ENCODE measurements at places on chromosomes 11 and 22. TPM values are rescaled to one million over a fixed set of nuclear protein-coding genes. Genes with fewer than 3 reads are reported as not detected.

The BDNF gene
- total RNA-seq = not detected

DNA sequence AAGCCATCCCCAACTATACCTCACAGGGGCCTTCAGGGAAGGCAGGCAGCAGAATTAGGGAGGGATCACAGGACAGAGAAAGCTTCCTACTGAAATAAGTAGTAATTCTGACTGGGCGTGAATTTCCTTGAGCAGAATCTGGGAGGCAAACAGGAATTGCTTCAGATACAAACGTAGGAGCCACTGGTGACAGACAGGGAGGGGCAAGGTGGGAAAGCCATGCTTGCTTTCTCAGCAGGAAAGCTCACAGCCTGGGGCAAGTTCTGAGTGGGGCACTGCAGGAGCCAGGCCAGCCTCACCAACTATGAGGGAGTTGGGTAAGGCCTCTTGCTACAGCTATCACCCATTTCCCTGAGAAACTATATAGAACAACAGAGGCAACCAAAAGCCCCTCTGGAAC, 43.6 kb downstream of the ARHGAP32 start:
- H3K36me3 ChIP-seq = peaks cover 9% of the 10 kb centered on the region
- no peaks in the 10 kb centered on the region for H3K27me3 ChIP-seq
- H3K4me3 ChIP-seq = no peak overlapping the region
- H3K4me1 ChIP-seq = no peaks in the 10 kb centered on the region
- DNase-seq = no peak

The PLAAT3 gene
- total RNA-seq = 6.5 TPM

GRCh38 chr11:313787-314553, at the start of gene IFITM1:
Gene IFITM1, plus strand, starts transcription at chr11:314040. Its CDS starts 131 bp downstream, at chr11:314171.
- H3K27me3 ChIP-seq = no peaks in the 10 kb centered on the region
- peak; percentile 79 for DNase-seq
- H3K36me3 ChIP-seq = peaks cover 42% of the 10 kb centered on the region
- H3K27ac ChIP-seq = peak within 1 kb of the TSS; percentile 91
- H3K4me1 ChIP-seq = peaks cover 34% of the 10 kb centered on the region

The DERL3 gene
- 5.4 TPM for total RNA-seq

The USP2 gene
- total RNA-seq = 0.96 TPM

DNA sequence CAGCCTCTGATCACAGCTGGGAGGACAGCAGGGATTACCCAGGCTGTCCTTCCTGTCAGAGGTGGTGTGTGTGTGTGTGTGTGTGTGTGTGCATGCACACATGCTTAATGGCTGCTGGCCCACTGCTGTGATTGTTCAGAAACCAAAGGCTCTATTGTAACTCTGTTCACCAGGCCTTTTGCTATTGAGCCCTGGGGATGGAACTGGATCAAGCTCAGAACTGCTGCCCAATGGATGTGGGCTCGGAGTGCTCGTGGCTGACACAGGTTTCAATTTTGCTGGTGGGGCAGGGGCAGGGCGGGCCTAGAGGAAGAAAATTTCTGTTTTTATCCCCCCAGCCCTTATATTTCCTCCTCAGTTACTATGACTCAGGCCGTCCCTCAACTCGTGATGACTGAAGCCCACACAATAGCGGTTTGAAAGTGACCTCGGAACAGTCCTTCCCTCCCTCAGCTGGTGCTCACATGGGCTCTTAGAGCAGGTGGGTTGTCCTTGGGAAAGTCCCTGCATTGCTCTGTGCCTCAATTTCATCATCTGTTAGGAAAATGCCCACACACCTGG, 359.3 kb downstream of the TENM4 start:
- H3K27ac ChIP-seq = no peak overlapping the region
- DNase-seq = no peak
- H3K4me3 ChIP-seq = no peak overlapping the region
- H3K4me1 ChIP-seq = no peaks in the 10 kb centered on the region
- H3K27me3 ChIP-seq = peaks cover 1% of the 10 kb centered on the region

DNA sequence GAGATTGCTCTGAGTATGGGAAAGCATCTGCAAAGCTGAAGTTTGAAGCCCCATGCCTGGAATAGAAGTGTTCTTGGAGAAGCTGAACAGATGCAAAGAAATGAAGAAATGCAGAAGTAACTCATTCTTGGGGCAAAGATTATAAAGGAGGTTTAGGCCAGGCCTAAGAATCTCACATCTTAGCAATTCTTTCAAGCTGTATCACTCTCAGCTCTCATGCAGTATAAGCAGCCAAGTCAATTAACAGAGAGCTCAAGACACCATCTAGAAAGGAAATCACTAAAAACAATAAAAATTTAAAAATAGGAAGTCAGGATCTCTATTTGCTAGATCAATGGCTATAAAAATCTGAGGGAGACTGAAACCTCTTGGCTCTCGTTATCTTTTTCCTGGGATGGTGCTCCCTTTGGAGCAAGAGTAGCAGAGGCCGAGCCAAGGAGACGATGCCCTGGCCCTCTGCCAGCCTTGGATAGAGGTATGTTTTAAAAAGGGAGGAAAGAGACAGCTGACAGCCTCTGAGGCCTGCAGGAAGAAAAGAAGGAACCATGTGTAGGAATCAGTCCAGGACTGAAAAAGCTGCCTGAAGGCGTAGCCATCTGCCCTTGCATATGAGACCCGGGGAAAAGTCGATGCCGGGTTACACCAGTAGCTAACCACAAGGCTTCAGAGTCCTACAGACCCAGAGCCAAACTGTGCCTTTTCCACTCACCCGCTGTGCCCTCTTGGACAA, 229.8 kb downstream of the BLID start:
- DNase-seq = no peak
- no peak overlapping the region for H3K4me3 ChIP-seq
- no peaks in the 10 kb centered on the region for H3K4me1 ChIP-seq
- peaks cover 2% of the 10 kb centered on the region for H3K27me3 ChIP-seq
- H3K27ac ChIP-seq = no peak overlapping the region
- H3K36me3 ChIP-seq = no peaks in the 10 kb centered on the region

- peak overlapping the region; percentile 85 for H3K4me3 ChIP-seq
- H3K4me1 ChIP-seq = peaks cover 20% of the 10 kb centered on the region
- DNase-seq = no peak
- peaks cover 18% of the 10 kb centered on the region for H3K27me3 ChIP-seq
Measured at GRCh38 chr11:130068546-130068985, 1.1 kb upstream of the APLP2 start.

DNA sequence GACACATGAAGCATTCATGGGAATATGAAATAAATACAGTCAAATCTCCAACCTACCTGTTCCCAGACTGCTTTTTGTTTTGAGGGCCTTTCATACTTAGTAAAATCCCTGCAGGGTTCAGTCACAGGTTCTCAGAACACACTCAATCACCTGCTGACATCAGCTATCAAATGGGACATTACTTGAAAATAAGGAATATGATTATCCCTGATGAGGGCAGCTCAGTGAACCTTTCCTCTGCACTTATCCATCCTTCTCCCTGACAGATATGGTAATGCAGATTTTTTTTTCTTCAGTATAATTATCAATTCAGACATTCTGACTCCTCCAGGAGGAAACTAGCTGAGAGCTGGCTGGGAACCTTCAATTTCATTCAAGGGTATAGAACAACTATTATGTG, 1127.4 kb upstream of the CCDC90B start:
- no peak overlapping the region for H3K27ac ChIP-seq
- no peak overlapping the region for H3K4me3 ChIP-seq
- DNase-seq = no peak

- no peak for DNase-seq
- no peak overlapping the region for H3K4me3 ChIP-seq
- H3K4me1 ChIP-seq = no peaks in the 10 kb centered on the region
- H3K27ac ChIP-seq = no peak overlapping the region
Measured at GRCh38 chr11:84981301-84981700, 645.8 kb downstream of the DLG2 start.

GRCh38 chr22:39833093-39833492, 60.5 kb downstream of the ENTHD1 start:
- no peak overlapping the region for H3K27ac ChIP-seq
- DNase-seq = no peak
- no peaks in the 10 kb centered on the region for H3K36me3 ChIP-seq
- no peak overlapping the region for H3K4me3 ChIP-seq
- H3K4me1 ChIP-seq = peaks cover 8% of the 10 kb centered on the region

GRCh38 chr22:47151490-47151889, 389.0 kb downstream of the TBC1D22A start:
- no peak overlapping the region for H3K4me3 ChIP-seq
- H3K4me1 ChIP-seq = peaks cover 4% of the 10 kb centered on the region
- no peaks in the 10 kb centered on the region for H3K36me3 ChIP-seq
- no peak for DNase-seq

The PKDREJ gene
- not detected for total RNA-seq

DNA sequence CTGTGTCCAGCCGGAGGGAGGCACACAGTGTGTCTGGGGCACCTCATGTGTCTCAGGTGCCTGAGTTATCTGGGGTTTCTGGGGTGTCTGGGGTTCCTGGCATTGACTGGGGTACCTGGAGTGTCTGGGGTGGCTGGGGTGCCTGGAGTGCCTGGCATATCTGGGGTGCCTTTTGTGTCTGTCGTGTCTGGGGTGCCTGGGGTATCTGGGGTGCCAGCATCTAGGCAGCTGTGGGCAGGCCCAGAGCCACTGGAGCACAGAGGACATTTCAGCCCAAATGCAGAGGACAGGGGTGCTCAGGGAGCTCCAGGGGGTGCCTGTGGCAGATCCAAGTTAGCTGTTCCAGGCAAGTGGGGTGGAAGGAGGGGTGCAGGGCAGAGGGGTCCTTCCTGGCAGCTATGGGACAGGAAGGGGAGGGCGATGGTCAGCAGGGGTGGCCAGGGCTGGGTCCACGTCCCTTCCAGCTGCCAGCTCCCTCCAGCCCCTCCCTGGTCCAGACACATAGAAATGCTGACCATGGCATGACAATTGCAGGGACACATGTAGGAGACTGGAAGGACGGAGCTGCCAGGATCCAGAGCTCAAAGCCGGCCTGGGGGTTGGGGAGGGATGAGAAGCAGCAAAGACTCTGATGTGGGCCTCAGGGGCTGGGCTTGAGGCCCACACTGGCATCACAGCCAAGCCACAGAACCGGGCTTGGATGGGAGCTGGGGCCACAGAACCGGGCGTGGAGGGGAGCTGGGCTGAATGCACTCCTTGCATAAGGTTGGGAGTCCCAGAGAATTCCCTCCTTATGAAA, 133.0 kb downstream of the BRD1 start:
- H3K4me3 ChIP-seq = no peak overlapping the region
- no peaks in the 10 kb centered on the region for H3K4me1 ChIP-seq
- H3K36me3 ChIP-seq = no peaks in the 10 kb centered on the region
- no peak for DNase-seq
- no peaks in the 10 kb centered on the region for H3K27me3 ChIP-seq

DNA sequence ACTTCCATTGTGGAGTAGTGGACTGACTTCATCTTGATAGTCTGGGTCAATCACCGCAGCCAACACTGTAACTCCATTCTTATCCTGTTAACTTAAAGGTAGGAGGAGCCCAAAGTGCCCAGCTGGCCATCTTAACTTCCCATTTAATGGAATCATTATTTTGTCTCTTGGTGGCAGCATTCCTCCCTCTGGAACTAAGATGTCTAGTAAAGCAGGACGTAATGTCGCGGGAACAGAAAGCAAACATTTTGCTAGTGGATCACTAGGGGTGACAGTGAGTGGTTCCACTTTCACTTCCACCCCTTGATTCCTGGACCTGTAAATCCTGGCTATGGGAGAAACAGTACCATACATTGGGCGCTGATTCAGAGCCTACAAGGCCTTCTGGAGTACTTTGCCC, 71.4 kb downstream of the GAB4 start:
- no peaks in the 10 kb centered on the region for H3K36me3 ChIP-seq
- no peak overlapping the region for H3K4me3 ChIP-seq

DNA sequence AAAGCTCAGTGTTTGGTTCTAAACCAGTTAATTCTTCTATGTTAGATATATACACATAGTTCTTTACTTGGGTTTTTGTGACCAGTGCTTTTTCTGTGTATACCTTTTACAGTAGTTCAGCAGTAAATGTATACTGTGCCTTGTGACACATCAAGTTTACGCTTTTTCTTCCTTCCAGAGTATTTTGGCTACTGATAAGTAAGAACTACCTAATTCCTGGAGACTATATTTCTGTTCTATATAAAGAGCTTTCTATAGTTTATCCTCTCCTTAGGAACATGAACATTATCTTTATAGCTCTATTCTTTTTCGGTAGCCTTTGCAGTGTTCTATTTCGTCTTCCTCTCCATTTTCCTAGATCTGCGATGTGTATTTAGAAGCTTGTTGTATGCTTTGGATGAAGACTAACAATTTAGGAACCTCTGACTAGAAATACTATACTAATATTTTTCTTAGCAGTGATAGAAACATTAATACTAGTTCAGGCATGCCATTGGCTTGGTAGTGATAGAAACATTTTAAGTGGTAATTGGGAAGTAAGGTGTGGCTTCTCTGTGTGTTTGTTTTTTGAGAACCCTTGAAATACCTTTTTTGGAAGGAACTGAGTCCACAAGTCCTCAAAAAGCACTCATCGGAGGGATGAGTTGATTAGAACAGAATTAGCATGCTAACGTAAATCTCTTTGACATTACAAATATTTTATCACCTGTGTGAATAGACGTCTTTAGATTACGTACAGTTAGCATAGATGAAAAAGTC, 74.6 kb downstream of the ARHGEF12 start:
- no peaks in the 10 kb centered on the region for H3K27me3 ChIP-seq
- DNase-seq = no peak
- no peak overlapping the region for H3K4me3 ChIP-seq
- no peaks in the 10 kb centered on the region for H3K36me3 ChIP-seq

DNA sequence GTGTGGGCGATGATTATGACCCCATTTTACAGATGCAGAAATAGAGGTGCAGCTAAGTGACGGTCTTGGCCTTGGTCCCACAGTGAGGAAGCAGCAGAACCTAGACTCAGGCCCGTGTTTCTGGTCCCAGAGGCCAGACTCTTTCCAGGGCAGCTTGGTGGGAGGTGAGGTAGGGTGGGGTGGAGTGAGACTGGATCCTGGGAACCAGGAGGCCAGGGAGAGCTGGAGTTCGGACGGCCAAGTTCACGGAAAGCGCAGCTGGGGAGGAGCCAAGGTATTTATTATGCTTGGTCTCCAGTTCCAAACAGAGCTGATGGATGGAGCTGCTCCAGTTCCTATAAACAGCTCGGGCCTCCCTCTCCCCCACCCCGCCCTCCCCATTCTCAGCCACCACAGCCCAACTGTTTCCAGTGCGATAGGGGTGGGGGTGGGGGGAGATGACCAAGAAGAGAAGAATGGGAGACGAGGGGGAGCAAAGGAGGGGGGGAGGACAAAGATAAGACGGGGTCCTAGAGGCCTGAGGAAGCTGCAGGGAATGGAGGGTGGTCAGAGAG, 16.2 kb downstream of the LRRC32 start:
- no peak overlapping the region for H3K27ac ChIP-seq
- peaks cover 8% of the 10 kb centered on the region for H3K27me3 ChIP-seq
- H3K36me3 ChIP-seq = no peaks in the 10 kb centered on the region

- no peaks in the 10 kb centered on the region for H3K36me3 ChIP-seq
- DNase-seq = no peak
- no peaks in the 10 kb centered on the region for H3K4me1 ChIP-seq
- H3K27ac ChIP-seq = no peak overlapping the region
- no peaks in the 10 kb centered on the region for H3K27me3 ChIP-seq
Measured at GRCh38 chr22:20009018-20009491, 7.6 kb downstream of the ARVCF start.

Measured in activated CD8-positive, alpha-beta T cell treated with anti-CD3 and anti-CD28 coated beads for 36 hours (primary cell).